Left lung (tissue), 14 donors: ENCODE measurements at places on chromosomes 2 and 18. TPM values are rescaled to one million over a fixed set of nuclear protein-coding genes. Genes with fewer than 3 reads are reported as not detected.

- no peak for DNase-seq
Observed at GRCh38 chr2:10304458-10305253, 2.0 kb downstream of the HPCAL1 start.

DNA sequence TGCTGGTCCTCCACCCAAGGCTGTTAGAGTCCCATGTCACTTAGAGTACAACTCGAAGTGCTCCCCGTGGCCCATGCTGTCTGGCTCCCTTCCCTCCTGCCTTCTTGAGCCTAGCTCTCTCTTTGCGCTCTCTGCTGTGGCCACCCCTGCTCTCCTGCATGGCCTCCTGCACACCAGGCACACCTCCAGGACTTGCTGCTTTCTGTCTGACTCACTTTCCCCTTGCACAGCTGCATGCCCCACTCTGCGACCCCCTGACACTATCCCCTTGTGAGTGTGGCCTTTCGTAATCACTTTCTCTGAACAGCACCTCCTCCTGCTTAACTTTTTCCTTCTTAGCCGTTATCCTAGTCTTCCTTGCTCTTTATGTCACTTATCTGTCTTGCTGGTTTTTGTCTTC lies 343.6 kb downstream of the TGIF1 start:
- DNase-seq, result no peak

DNA sequence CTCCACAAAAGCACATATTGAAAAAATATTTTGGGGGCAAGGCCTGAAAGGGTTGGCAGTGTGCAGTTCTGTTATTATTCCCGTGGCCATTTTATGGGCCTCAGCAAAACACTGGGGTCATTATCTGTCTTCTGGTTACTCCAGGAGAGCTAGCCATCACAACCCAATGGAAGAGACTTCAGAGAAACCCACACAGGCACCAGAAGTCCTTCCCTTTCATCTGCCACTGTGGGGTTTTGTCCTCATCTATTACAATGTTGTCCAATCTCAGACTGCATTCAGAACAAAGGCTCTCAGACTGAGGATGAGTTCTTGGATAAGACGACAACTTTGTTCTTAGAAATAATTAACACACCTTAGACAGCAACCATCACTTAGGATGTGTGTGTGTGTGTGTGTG lies 98.4 kb downstream of the PIEZO2 start:
- DNase-seq, result no peak

- no peak for DNase-seq
Observed at GRCh38 chr2:8754106-8754776, 72.4 kb downstream of the ID2 start.

DNA sequence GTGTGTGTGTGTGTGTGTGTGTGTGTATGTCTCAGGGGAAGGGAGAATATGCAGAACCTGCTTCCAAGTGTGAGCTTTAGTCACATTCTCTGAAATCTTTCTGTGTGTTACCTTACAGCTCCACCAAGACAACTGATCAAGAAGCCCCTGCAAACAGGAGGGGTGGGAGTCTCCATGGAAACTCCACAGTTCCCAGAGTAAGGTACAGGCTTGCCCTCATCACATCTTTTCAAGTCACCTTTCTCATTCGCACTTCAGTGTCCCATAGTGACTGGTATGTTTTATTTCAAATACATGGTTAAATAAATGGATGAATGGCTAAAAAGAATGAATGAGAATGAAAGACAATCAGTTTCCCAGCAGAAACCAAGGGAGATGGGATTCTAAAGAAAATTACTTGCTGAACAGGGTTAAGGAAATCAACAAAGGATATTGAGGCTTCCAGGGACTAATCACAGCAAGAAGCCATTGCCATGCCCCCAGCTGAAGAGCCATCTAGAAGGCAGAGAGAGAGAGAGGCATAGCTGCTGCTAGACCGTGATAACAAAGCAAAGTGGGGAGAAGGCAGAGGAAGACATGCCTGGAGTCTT lies 987.2 kb upstream of the CELF4 start:
- DNase-seq, result no peak

DNA sequence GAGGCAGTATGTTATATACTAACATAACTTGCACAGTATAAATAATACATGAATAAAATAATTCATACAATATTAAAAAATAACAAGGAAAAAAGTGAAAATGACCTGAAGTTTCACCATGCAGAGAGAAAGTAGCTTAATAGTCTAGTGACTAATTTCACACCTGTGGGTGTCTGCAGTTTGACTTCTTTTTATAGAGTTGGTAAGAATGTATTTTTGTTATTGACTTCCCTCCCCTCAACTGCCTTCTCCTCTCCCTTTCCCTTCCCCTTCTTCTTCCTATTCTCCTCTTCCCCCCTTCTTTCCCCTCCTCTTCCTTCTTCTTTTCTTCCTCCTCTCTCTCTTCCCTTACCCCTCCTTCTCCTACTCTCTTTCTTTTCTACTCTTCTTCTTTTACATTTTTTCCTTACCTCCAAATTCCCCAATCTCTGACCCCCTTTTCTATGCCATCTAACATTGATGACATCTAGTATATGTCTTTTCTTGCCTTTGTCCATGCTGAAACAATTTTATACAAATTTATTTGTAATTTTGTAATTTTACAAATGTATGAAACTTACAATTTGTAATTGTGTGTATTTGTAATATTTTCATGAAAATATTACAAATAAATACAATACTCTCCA lies 3.1 kb downstream of the DNAH6 start:
- DNase-seq, result no peak

- no peak for DNase-seq
Observed at GRCh38 chr2:117379928-117380327, 434.6 kb upstream of the DDX18 start.

DNA sequence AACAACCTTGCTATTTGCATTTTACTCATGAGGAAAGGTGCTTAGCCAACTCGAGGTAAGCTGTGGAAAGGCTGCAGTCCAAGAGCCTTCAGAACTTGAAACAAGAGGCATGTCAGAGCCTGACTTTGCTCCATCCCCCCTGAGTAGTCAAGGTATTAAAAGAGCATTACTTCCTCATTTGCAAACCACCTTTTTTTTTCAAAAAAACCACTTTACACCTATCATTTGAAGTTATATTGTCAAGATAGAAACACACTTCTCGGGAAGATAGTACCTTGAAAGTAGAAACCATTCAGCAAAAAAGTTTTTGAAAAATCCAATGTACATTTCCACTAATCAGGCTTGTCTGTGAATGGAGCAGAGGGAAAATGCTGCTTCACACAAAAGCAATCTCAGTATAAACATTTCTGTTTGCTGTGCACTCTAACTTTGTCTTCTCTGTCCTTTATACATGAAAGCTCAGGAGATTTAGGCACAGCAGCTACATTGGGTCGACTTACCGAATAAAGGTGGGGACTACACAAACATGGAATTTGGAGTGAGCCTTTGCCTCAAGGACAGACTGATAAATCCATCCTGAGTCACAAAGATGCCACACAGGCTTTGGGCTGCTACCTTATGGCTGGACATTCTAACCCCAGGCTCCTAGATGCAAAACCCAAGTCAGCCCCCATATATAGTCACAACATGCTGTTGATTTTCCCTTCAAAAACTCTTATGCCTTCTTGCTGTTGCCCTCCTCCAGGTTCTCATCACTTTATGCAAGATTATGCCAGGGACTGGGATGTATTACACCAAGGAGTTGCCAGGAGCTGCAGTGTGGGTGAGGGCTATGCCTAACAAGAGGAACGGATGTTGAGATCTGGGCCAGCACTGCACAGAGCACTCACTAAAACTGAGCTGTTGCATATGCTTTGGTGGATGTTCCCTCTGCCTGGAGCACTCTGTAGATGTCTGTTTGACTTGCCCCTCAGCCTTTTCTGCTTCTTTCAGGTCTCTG lies 41.4 kb upstream of the EML4 start:
- no peak for DNase-seq

DNA sequence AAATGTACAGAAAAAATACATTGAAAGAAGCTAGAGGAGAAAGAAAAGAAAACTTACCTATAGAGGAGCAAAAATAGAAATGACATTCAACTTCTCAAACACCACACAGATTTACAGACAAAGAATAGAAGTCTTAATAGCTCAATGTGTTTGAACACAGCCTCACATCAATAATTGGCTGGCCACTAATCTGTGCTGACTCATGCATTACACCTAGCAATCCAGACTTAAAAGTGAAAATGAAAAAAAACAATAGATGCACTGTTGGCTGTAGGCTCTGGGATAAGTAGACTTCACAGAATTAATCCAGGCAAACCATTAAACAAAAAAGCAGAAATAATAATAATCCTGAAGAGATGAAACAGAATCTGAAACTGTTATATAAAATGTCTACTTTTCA lies 961.3 kb upstream of the CELF4 start:
- DNase-seq, result no peak

- no peak for DNase-seq
Observed at GRCh38 chr2:16952805-16953204, 287.2 kb upstream of the CYRIA start.

- no peak for DNase-seq
Observed at GRCh38 chr2:27335311-27335710, 12.4 kb upstream of the MPV17 start.

DNA sequence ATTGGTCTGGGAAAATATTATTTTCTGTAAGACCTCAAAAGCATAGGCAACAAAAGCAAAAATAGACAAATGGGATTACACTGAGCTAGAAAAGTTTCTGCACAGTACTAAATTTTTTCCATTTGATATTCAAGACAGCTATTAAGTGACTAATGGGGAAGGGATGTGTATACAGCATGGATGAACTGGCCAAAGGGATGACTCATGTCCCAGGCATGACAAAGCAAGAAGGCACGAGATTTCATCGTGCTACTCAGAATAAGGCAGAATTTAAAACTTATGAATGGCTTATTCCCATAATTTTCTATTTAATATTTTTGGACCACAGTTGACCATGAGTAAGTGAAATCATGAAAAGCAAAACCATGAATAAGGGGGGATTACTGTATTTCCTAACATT lies 1250.1 kb upstream of the GYPC start:
- DNase-seq, result no peak

DNA sequence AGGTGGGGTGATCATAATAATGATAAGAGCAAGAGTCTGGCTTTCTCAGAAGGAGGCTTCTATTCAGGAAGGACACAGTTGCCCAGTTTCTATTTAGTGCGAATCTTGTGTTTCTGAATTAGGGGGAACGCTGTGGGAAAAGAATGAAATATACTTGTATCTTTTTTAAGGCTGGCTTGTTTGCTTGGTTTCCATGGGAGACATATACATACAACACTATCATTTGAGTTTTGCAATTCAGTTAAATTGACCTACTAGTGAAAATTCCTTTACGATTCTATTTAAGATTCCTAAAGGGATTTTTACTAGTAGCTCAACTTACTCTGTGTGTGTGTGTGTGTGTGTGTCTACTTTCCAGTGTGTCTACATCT lies 24.7 kb upstream of the ANKRD62 start:
- peak; percentile 55 for DNase-seq

DNA sequence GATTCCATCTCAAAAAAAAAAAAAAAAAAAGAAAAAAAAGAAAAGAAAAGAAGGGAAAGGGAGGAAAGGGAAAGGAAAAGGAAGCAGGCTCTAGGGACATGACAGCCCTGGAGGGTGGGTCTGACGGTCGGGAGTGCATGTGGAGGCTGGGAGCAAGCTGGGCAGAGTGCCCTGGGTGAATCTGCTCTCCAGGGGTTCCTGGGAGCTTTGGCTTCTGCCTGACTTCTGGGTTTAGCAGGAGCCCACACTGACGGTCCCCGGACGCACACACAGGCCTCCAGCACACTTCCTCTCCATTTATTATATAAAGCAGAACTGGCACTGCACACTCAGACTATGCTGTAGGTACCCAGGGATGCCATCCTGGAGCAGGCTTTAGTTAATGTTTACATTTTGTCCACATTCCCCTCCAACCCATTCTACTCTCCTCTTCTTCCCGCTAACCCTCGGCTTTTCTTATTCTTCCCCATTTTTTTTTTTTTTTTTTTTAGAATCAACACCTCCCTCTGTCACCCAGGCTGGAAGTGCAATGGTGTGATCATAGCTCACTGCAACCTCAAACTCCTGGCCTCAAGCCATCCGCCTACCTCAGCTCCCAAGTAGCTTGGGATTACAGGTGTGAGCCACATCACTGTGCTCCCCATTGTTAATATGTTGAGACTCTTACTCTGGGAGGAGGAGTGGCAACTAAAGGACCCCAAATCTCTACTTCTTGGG lies 151.1 kb upstream of the SLC1A4 start:
- DNase-seq, result no peak

- DNase-seq, result no peak
Observed at GRCh38 chr18:24239341-24239740, 100.5 kb downstream of the CABYR start.

- DNase-seq, result no peak
Observed at GRCh38 chr2:210094787-210095186, 76.4 kb downstream of the KANSL1L start.

DNA sequence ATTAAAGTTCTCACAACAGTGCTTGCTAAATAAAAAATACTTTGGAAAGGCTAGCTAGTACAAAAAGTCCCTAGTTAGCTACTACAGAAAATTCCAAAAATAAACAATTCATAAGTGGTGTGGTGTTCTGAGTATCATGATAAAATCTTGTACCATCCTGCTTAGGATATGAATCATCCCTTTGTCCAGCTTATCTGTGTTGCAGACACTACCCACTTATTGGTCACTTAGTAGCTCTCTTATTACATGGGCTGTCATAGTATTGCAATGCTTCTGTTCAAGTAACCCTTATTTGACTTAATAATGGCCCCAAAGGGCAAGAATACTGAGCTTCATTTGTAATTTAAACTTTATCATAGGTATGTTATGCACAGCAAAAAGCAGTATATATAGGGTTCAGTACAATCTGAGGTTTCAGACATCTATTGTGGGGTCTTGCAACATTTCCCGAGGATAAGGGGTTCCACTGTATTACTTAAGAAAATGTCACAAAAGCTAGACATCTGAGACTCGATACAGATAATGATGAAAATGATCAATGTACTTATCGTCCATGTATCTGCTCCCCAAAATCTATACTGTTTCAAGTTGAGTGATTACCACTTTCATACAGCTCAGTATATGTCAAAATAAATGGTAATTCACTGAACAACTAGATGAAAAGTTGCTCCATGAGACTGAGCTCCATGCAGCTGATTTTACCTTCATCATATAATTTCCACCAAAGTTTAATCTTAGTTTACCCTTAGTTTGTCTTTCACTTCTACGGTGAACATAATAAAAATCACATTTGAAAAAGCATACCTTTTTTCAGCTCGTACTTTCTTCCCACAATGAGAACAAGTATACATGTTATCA lies 93.8 kb downstream of the C2orf74 start:
- DNase-seq, result no peak

- no peak for DNase-seq
Observed at GRCh38 chr2:204551512-204551863, 6.2 kb downstream of the PARD3B start.

- peak; percentile 18 for DNase-seq
Observed at GRCh38 chr2:112181571-112182290, 43.5 kb downstream of the FBLN7 start.

GRCh38 chr2:196399722-196400691 lies 228.6 kb upstream of the STK17B start:
- DNase-seq, result no peak

Gene SERPINB12
- total RNA-seq, result not detected

Gene ORC4
- total RNA-seq, result 36.1 TPM

Gene DSG1
- not detected for total RNA-seq

Gene GPR35
- 1.1 TPM for total RNA-seq

Gene ANO7
- total RNA-seq, result 1.5 TPM

Gene EDAR
- 0.47 TPM for total RNA-seq

Gene TNFRSF11A
- 8.9 TPM for total RNA-seq

Gene MPP4
- not detected for total RNA-seq
